ENCODE measurements at places on chromosomes 1 and 21.

DNA sequence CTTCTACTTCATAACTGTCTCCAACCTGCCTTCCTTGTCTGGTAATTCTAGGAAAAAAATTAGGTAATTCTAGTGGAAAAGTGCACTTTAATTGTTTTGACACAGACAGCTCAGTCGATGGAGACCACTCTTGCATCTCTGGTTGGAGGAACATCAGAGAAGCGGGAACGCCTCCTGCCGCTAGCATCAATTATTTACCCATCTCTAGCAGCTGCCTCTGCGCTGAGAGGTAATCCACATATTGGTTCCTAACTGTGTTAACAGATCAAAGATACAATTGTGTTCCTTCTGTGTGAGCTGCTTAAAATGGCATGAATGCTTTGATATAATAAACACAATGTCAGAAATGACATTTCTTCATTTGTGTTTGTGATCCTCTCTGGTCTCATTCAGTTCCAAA is 33.3 kb downstream of the C2CD2 start:
- DNase-seq, result no peak

DNA sequence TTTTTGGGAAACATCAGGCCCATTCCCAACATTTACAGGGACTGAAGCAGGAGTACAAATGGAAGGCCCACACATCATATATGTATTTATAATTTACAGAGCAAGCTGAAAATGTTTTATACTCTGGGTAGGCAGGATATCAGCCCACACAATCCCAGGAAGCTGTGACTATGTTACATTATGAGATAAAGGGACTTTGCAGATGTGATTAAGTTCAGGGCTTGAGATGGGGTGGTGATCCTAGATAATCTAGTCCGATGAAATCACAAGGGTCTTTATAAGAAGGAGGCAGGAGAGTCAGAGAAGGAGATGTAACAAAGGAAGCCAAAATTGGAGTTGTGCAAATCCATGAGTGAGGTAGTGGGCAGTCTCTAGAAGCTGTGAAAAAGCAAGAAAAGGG is 160.5 kb downstream of the PDE4B start:
- no peak for DNase-seq

GRCh38 chr1:65558215-65558614 is 137.7 kb downstream of the LEPR start:
- DNase-seq, result no peak

DNA sequence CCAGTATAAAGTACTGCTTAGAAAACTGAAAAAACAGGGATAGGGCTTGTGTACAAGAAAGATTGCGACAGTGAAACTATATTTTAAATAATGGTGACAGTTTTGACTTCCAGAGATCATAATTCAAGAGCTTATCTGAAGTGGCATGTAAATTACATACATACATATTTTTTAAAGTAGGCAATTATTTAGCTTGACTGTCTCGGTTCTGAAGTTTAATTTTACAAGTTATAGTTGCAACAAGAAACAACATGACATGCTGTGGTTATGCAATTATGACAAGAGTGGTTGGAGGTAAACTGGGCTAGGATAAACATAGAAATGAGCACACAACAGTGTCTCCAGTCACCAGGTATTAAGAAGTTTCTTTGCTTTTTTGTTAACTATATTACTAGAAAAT is 4.1 kb downstream of the C1orf21 start:
- DNase-seq, result peak; percentile 46

GRCh38 chr1:33866281-33866680 is 2.4 kb downstream of the HMGB4 start:
- DNase-seq, result no peak

DNA sequence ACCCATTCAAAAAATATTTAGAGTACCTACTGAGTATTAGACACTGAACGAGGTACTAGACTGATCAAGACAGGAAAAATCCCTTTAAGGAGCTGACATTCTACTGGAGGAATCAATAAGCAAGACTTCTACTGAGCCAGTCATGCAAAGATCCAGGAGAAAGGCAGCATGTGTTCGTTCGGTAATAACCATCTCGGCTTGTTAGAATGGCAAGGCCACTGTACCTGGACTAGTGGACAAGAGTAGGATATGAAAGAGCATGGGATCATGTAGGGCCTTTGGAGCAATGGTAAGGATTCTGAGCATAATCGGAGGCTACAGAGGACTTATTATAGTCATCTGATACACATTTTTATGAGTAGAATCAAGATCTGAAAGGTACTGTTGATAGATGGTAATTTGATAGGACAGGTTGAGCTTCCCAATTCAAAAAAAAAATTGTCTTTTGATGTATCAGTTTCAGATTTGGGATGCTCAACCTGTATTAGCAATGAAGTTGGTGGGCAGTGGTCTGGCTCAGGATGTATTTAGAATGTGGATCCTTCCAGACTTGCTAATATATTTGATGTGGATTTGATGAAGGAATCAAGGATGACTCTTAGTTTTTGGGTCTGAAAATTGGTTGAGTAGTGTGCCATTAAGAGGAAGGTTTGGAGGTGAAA is 2.3 kb downstream of the COX20 start:
- DNase-seq, result no peak
